ENCODE measurements at places on chromosomes 2 and 18. TPM values are rescaled to one million over a fixed set of nuclear protein-coding genes. Genes with fewer than 3 reads are reported as not detected.

The SGPP2 gene
- total RNA-seq: 0.25 TPM

GRCh38 chr2:190959911-190960788 lies 53.8 kb downstream of the STAT1 start:
- peaks cover 4% of the 10 kb centered on the region for H3K4me1 ChIP-seq
- H3K27me3 ChIP-seq: no peaks in the 10 kb centered on the region
- DNase-seq: no peak
- H3K27ac ChIP-seq: no peak overlapping the region
- no peak overlapping the region for H3K4me3 ChIP-seq

DNA sequence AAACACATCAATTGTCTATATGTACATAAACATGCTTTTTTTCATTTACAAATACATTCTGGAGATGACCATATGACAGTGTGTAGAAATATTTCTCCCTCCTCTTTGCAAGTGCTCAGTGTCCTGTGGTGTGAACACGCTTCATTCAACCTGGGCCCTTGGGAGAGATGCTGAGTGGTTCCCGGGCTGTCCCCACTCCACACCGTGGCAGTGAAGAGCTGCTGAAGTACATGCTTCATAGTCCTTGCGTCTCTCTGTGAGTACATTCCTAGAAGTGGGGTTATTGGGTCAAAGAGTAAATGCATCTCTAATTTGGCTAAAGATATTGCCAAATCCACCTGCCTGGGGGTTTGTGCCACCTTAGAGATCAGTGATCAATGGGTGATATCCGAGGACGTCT lies 6.5 kb upstream of the GPR35 start:
- DNase-seq: no peak
- H3K36me3 ChIP-seq: no peaks in the 10 kb centered on the region
- no peaks in the 10 kb centered on the region for H3K27me3 ChIP-seq
- peaks cover 46% of the 10 kb centered on the region for H3K4me1 ChIP-seq
- no peak overlapping the region for H3K27ac ChIP-seq

- peaks cover 3% of the 10 kb centered on the region for H3K4me1 ChIP-seq
- H3K36me3 ChIP-seq: no peaks in the 10 kb centered on the region
- H3K27me3 ChIP-seq: peaks cover 2% of the 10 kb centered on the region
- H3K4me3 ChIP-seq: no peak overlapping the region
- no peak for DNase-seq
These were observed 43.9 kb upstream of the RAPH1 start for GRCh38 chr2:203578759-203579643.

GRCh38 chr2:105100046-105100840 lies 62.4 kb downstream of the MRPS9 start:
- H3K4me3 ChIP-seq: no peak overlapping the region
- H3K4me1 ChIP-seq: no peaks in the 10 kb centered on the region
- DNase-seq: no peak
- H3K36me3 ChIP-seq: peaks cover 37% of the 10 kb centered on the region
- H3K27ac ChIP-seq: no peak overlapping the region
- no peaks in the 10 kb centered on the region for H3K27me3 ChIP-seq

The SAG gene
- 0.12 TPM for total RNA-seq

DNA sequence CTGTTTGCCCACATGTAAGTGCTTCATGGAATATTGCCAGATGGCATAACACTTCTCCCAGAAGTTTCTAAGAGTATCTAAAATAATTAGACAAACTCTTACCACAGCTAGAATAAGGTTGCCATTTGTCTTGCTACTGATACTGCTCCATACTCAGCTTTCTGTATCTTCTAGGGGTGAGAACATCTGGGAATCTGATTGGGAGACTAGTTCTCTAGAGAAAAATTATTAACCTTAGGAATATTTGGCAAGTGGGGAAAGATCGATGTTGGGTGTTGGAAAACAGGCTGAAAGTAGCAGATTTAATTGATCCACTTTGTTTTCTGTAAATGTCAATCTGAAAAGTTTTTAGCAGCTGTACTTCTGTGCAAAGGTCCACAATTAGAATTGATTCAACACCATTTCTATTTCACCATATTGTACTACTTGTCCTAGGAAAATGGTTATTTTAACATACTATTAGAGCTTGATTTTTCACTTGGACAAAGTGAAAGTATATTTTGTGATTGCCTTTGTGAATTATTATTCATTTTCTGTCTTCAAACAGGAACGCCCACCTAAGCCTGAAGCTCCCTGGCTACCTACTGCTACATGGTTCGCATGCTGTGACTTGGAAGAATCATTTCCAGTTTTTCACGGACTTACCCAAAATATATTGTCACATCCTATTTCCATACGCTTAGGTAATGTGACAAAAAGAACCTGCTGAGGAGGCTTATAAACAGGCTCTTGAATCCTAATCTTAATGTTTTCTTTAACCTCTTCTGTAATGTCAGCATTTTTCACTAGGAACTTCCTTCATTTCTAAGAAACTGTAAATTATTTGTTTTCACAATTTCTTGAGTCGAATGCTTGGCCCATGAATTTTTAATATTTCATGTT lies 147.7 kb downstream of the TRABD2A start:
- DNase-seq: no peak
- H3K4me1 ChIP-seq: no peaks in the 10 kb centered on the region
- no peak overlapping the region for H3K4me3 ChIP-seq
- no peaks in the 10 kb centered on the region for H3K27me3 ChIP-seq

All from natural killer cell (primary cell).